ENCODE measurements at places on chromosomes 2 and 18.

DNA sequence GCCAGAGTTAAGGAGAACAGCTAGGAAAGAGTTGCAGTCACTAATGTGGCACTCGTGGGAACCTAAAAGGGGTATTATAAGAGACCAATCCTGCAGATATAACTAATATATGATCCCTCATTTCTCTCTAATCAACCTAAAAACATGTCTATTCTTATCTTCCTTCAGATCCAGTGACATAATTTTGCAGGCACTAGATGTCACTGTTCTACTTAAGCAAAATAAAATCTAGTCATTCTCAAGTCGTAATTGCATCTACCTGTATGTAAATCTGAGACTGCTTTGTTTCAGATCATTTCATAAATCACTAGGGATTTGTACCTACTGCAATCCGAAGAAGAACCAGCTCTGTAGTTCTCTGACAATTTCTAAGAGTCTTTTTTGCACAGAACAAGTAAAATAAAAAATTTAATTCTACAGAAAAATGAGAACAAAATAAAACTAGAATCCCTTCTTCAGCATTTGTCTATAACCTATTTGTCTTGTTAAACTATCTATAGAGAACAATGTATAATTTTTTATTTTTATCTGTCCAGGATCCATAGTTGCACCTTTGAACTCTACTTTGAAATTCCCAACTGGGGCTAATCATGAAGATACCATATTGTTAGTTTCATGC lies 56.5 kb upstream of the ERBB4 start:
- DNase-seq, result no peak

- DNase-seq, result peak; percentile 37
Observed at GRCh38 chr18:54742659-54743604, 85.3 kb upstream of the RAB27B start.

DNA sequence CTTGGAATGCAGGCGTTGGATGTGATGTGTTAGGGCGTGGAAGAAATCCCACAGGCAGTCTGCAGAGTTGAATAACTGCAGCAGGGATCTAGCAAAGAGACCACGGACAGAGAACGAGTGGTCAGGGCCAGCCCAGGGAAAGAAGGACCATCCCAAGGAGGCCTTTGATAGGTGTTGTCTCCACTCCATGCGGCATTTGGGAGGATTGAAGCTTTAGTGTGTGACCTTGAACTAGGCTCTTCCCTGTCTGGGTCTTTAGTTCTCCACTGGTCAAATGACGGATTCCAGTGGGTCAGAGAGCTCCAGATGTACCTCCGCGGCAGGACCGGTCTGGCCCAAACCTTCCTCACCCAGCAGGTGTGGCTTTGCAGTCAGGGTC lies 18.4 kb downstream of the GREB1 start:
- DNase-seq, result no peak

GRCh38 chr18:54776282-54776977 lies 51.8 kb upstream of the RAB27B start:
- peak; percentile 98 for DNase-seq

DNA sequence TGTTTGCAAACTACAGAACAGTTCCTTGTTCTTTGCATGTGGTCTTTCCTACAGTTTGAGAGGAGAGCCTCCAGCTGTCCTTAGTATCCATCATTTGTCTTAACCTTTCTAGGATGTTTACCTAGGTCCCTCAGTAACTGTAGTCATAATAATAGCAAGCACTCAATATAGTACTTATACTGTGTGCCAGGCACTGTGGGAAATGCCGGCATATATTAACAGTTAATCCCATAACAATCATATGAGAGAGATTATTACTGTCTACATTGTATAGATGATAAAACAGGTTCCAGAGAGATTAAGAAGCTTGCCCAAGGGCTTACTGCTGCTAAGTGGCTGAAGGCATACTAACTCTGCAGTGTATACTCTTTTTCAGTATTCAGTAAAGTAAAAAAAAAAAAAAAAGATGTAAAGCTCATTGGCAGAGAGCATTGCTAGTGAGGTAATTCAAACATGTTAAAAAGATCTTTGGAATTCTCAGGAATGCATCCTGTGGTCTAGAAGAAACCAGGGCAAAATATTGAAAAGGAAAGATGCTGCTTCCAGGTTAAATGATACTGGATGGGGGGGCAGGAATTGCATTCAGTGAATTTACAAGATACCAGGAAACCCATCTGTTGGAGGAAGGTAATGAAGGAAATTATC lies 72.3 kb downstream of the SPTBN1 start:
- no peak for DNase-seq

GRCh38 chr18:79914614-79915160 lies 36.8 kb downstream of the SLC66A2 start:
- DNase-seq, result no peak

DNA sequence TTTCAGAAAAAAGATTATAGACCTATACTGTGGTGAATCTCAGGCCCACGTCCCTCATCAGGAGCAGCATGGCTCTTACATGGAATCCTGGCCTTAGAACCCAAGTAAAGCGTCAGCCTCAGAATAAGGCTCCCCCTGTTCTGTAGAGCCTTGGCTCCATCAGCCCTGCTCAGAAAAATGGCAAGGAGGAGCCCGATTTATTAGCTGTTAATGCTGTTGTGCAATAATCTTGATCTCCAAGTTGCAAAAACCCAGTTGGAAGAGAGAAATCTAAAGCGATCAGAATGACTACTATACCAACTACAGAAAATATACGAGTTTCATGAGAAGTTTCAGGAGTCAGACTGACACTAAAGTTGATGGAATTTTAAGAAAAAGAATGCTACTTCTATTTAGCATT lies 35.6 kb upstream of the CTAGE1 start:
- no peak for DNase-seq

DNA sequence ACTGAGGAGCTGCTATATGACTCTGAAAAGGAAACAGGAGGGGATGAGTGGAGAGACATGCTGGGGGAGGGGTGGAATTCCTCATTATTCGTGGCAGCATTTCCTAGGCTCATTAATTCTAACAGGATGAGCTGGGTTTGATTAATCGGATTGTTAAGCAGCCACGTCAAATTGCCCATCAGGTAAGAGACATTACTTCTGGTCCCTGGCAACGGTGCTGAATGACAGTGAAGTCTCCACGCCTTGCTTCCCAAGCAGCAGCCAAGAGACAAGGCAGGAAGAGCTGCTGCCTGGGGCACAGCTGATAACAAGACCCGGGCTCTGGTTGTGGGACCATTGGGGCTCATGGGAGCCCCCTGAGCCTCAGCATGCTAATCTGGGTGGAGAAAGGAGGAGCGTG lies 86.6 kb downstream of the MARCHF4 start:
- no peak for DNase-seq

GRCh38 chr2:240585101-240585500 lies 1.4 kb upstream of the CAPN10 start:
- DNase-seq, result no peak

- DNase-seq, result no peak
Observed at GRCh38 chr2:160271171-160272086, 71.4 kb upstream of the ITGB6 start.

GRCh38 chr2:183124957-183125255 lies 663 bp downstream of the NUP35 start:
- no peak for DNase-seq

DNA sequence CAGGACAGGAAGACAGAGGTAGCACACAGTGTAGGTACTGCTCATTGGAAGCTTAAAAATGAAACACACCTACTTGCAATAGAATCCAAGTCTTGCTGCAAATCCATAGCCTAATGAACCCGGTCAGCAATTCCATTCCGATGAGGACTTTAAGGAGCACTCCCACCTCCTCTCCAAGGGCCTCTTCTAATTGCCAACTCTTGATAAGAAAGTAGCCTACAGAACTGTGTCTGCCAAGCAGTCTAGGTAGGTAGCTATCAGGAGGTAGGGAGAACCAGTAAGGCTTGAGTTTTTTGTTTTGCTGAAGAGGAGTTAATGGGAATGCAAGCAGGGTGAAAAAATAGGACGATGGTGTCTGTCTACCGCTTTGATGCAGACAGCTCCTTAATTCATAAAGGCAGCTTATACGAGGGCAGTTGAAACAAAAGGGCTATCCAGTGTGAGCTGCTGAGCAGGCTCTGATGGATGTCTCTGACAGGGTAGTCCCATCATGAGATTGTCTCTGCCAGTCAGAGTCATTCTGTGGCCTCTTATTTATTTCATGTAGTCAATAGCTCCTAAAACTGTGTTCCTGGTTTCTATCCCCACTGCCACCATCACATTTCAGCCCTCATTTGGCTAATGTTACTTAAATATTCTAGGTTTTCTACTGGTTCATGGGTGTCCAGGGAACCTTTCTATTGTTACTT lies 155.6 kb upstream of the DNMT3A start:
- no peak for DNase-seq

GRCh38 chr2:74498500-74499266 lies 720 bp downstream of the LBX2 start:
- DNase-seq, result no peak

DNA sequence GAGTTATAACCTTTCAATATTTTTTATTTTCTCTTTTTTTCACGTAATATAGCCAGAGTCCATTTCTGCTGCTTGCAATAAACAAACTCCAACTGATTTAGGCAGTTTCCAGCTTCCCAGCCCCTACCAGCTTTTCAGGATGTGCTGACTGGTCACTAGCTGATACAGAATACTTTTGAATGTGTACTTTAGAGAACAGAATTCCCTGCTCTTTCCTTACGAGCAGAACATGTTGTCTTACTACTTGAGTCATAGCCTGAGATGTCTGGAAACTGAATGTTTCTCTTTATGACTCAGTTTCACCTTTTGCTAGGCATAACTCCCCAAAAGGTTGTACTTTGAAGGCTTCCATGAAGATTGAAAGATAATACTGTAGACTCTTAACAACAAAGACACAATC lies 44.5 kb upstream of the KCNE4 start:
- no peak for DNase-seq

DNA sequence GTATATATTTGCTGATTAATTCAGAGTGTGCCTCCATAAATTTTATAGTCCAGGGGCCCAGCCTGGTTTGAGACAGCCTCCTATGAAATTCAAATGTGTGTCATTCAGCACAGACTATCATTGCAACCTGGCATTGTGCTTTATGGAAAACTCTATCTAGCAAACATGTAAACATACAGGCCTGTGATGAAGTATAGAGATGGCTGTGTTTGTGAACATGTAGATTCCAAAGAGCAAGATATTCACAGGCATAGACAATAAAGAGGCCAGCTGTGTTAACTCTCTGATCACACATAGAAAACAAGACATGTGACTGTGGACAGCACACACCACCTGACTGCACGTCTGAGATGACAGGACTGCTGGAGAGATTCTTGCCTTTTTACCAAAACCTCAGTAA lies 297.9 kb downstream of the EN1 start:
- no peak for DNase-seq

GRCh38 chr2:148899638-148900318 lies 24.8 kb downstream of the KIF5C start:
- DNase-seq, result no peak

- no peak for DNase-seq
Observed at GRCh38 chr18:36157441-36157840, 27.7 kb downstream of the ELP2 start.

GRCh38 chr18:3998698-3999333 lies 456.3 kb downstream of the DLGAP1 start:
- no peak for DNase-seq

- no peak for DNase-seq
Observed at GRCh38 chr2:134079373-134079772, 174.5 kb upstream of the MGAT5 start.

- DNase-seq, result no peak
Observed at GRCh38 chr18:48530399-48531081, 8.3 kb upstream of the CTIF start.

DNA sequence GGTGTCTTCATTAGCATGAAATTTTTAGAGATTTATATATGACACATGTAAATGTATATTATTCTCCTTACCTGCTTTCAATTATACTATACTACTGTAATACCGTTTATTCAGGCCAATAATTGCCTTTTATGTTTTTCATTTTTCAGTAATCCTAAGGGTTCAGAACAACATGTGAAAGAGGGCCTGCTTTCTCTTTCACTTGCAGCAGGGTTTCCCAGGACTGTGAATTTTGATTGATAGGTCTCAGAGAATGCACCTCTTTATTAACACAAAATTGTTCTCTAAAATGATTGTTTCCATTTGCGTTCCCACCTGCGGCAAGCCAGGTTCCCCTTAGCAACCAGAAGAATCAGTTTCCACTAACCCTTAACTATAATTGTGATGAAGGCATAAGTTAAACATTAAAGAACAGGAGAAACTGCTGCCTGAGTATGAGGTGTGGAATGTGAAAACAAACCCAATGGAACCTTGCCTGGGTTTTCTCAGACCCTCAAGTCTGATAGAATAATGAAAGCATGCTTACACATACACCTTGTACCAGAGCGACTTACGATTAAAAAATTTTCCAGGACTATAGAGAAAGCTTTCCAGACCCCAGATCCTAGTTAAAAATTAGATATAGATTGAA lies 1591.2 kb upstream of the LRRTM1 start:
- DNase-seq, result peak; percentile 81

GRCh38 chr18:27185025-27185763 lies at the start of gene CHST9:
Gene CHST9, minus strand, starts transcription at chr18:27185308. Its CDS starts 42,499 bp downstream, at chr18:27142809.
- DNase-seq, result no peak

- no peak for DNase-seq
Observed at GRCh38 chr2:8475349-8476031, 206.4 kb upstream of the ID2 start.

- no peak for DNase-seq
Observed at GRCh38 chr18:9596226-9596625, 18.1 kb downstream of the PPP4R1 start.

DNA sequence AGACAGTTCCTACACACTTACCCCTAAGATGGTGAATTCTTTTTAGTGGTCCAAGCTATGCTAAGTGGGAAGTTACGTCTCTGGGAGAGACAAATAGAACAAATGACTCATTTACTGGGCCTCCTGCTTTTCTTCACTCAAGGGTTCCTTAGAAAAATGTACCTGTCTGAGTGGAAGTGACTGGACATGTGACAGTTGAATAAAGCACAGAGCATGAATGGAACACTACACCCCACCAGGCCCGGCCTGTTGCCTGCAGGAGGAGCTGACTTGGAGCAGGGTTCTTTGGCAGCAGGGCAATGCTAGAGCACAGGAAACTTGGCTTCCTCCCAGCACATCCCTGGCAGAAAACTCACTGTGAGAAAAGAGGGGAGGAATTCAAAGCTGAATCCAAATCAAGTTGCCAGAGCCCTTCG lies 451.0 kb upstream of the SETBP1 start:
- no peak for DNase-seq

GRCh38 chr18:78675231-78675630 lies 304.4 kb upstream of the SALL3 start:
- no peak for DNase-seq

GRCh38 chr2:7180638-7181370 lies 263.6 kb downstream of the RNF144A start:
- peak; percentile 47 for DNase-seq
